ENCODE measurements at places on chromosomes 3 and 15.

GRCh38 chr3:73018790-73019441, 22.3 kb downstream of the PPP4R2 start:
- no peak for DNase-seq

DNA sequence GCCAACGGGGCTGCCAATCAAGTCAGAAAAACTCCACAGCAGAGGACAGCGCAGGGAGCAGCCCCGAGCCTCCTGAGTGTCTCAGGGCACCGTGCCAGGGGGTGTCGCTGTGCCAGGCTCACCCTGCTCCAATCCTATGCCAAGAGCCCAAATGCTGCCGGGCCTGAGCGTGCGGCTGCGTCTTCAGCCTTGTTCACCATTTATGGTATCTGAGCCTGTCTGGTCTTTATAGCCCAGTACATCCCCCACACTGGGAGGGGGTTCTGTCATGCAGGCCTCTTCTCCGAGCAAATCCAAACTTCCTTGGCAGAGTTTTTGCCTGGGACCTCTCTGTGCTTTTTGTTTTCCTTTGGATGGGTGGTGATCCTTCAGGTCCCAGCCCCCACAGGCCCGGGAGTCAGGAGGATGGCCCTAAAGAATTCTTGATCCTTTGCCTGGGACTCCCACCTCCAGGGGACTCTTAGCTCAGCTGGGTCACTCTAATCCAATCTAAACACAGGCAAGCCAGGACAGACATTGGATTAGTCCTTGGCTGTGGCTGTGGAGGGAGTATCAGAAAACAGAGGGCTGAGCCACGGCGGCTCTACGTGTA, 135.1 kb upstream of the HACD2 start:
- no peak for DNase-seq

- no peak for DNase-seq
Measured at GRCh38 chr3:43198791-43199644, 87.3 kb upstream of the SNRK start.

- no peak for DNase-seq
Measured at GRCh38 chr15:44385344-44385942, 42.0 kb upstream of the CTDSPL2 start.

DNA sequence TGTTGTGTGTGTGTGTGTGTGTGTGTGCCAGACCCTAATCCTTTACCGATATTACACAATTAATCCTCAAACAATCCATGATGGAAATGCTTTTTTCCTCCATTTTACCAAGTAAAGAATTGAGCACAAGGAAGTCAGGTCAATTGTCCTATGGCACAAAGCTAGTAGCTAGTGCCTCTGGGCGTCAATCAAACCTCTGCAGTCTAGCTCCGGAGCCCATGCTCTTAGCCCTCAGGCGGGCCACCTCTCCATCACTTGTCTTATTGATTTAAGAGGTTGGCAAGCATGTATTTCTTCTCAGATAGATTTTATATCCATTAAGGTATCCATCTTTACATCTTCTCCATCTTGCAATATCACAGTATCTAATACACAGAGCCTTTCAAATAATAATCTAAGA, 886.6 kb downstream of the TBL1XR1 start:
- no peak for DNase-seq

DNA sequence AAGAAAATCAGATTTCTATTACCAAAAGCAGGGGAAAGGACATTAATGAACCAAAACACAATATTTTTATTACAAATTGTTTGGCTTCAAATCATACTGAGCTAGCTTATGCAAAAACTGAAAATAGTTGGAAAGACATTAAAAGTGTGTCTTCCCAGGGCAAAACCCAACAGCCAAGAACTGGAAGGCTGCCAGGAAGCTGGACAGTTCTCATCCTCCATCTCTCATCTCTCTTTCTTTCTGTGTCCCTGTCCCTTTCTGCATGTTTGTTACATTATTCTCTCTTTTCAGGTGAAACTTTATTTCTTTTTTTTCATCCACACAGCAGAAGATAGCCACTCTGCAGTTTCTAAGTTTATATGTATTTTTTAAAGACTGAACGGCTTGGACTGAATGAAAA, 41.1 kb upstream of the SNTN start:
- no peak for DNase-seq

- DNase-seq, result no peak
Measured at GRCh38 chr3:160477750-160478149, 28.2 kb upstream of the TRIM59 start.

DNA sequence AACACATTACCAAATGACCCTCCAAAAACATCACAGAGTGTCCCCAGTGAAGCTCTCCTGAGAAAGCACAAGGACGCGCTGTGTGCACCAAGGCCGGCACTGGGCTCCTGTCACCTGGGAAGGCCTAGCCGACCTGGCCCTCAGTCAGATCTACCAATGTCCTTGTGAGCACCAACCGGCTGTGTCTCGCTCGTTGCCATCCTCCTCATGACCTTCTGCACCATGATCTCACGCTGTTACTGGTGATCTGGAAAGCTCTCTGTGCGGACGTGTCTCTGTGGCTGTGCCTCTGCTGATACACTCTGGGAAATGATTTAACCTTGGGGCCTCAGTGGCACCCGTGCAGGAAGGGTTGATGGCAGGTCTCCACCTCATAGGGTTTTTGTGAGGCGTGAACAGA, 24.2 kb downstream of the ZXDC start:
- no peak for DNase-seq

DNA sequence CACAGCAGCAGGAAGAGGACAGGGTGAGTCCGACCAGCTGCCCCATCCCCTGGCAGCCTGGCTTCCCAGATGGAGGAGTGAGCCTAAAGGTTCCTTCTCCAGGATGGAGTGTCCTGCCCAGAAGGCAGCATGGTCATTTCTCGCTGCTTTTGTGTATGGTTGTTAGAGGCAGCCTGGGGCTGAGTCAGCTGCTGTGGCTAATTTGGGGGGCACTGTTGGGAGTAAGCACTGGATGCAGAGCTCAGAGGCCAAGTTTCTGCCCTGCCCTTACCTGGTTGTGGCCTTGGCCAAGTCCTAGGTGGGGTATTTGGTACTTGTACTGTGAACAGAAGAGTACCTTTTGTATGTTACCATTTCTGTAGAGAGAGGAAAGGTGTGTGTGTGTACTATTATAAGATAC, 78.6 kb downstream of the ADAMTS7 start:
- no peak for DNase-seq

DNA sequence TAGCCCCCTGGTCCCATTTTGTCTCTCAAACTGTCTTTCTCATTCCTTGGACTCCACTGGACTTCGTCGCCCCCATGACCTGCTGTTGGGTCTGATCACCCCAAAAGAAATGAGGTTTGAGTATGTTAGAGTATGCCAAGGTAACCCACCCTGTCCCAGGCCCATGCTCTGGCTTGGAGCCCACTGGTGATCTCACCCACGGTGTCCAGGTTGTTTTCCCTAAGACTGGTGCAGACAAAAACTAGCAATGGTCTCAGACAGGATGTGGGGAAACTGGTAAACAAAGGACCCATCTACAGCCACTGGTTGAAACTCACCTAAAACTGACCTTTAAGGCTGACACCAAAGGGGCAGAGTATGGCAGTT, 38.9 kb downstream of the EFCAB12 start:
- DNase-seq, result no peak

GRCh38 chr3:183637106-183637486, 1.7 kb downstream of the KLHL24 start:
- no peak for DNase-seq

- no peak for DNase-seq
Measured at GRCh38 chr15:56102441-56102840, 109.0 kb upstream of the NEDD4 start.

All from activated naive CD4-positive, alpha-beta T cell treated with Interleukin-2 at 50 U/mL for 16 hours (primary cell).